ENCODE measurements at places on chromosomes 11 and 22. TPM values are rescaled to one million over a fixed set of nuclear protein-coding genes. Genes with fewer than 3 reads are reported as not detected.

DNA sequence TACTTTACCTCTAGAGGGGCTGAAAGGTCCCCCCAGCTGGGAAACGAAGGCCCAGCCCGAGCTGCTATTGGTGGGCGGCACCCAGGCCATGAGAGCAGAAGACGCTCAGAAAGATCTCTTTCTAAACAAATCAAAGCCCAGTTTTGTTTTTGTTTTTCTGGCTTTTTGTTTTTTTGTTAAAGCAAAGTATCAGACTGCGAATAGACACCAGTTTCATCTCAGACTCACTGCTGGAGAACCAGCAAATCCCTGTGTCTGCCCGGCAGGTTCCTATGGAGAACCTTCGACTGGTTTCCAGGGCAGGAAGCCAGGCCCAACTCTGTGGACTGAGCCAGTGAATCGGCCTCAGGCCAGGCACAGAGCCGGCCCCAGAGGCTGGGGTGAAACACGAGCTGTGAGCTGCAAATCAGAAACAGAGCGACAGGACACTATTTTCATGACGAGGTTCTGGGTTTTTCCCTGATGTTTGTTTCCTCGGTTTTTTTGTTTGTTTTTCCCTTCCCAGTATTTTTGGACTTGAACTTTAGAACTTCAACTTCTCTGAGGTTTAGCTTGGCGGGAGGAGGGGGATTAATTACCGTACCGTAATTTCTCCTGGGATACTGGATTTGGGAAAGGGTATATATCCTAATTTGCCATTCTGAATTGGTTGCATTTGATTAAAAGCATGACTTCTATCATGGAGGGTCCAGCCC lies 16.0 kb upstream of the B4GALNT4 start:
- peak; percentile 87 for DNase-seq

DNA sequence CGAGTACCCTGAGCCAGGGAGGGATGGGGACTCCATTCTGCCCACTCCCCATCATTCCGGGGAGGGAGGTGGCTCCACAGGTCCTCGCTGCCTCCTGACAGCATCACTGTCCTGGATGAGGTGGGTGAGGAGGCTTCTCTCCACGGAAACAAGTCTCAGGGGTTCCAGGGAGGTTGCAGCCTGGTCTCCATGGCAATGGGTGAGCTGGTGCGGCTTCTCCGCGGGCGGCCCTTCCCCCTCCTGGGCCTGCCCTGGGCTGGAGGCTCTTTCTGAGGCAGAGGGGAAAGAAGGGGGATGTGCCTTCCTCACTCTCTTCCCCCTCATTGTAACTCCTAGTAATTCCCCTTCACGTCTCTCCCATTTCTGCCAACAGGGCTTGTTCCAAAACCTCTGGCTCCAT lies 37.1 kb upstream of the PARVG start:
- no peak for DNase-seq

- DNase-seq, result no peak
Measured at GRCh38 chr11:47409440-47410369, 1.3 kb downstream of the SLC39A13 start.

GRCh38 chr11:9201372-9202162 lies 63.6 kb downstream of the DENND5A start:
- no peak for DNase-seq

DNA sequence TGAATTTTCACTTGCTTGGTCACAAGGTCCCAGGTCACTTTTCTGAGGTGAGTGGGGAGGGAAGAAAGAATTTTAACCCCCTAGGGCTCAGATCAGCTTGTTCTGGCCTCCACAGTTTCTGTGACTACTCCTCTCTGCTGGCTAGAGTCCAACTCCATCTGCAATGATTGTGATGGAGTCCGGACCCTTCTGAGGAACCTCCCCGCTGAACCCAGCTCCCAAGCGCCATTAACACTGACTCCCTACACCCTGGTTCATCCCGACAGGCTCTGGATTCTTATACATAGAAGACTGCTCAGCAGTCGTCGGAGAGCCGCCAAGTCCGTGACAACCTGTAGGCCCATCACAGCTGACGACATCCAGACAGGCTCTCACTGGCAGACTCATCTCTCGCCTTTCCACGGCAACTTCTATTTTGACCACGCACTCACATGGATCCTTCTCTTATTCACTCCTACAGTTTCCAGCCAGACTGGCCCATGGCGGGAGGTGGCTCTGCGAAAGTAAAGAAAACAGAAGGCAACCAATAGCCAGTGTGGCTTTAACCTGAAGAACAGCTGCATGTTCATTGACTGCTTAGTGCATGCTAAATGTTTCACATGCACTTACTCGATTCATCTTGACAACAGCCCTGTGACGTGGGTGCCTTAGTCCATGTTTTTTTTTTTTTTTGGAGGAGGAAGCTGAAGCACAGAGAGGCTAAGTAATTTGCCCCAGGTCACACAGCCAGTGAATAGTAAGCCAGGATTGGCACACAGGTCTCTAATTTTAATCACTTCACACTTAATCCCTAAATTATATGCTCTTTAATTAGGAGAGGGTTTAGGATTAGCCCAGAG lies 68.0 kb upstream of the PRDM11 start:
- no peak for DNase-seq

The CCDC88B gene
- total RNA-seq, result 7.7 TPM
